ENCODE measurements at places on chromosomes 11 and 22.

GRCh38 chr11:116224154-116224888 is 548.5 kb downstream of the BUD13 start:
- DNase-seq = peak; percentile 80

- no peak for DNase-seq
These were observed 552.8 kb upstream of the CCDC179 start for GRCh38 chr11:23413057-23413456.

DNA sequence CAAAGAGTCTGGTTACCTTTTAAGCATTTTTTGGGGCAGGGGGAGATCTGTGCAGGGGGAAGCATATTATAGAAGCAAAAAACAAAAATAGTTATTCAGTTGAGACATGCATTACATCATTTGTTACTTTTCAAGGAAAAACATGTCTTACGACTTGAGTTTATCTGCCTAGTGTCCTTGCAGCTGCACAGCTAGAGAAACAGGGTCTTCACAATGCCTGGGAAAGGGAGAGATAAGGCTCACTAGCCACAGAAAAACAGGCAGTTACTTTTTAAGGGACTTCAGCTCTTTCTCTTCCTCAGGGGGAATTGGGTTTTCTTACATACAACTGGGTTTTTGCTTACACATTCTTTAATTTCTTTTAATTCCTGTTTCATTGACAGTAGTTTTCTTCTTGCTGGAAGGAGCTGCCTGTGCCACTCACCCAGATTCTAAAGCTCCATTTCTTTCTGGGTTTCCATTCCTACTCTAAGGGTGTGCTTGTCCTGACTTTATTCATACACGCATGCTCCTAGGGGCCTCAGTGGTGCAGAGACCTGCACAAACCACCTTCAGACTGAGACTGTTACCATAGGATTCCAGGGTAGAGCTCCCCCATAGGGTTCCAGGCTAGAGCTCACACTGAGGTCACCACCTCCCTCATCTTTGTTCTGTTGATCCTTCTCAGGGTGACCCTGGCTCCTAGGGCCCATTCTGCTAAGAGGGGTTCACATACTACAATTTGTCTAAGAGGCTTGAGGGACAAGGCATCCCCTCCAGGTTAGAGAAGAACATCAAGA is 14.7 kb upstream of the UBQLNL start:
- DNase-seq = no peak

DNA sequence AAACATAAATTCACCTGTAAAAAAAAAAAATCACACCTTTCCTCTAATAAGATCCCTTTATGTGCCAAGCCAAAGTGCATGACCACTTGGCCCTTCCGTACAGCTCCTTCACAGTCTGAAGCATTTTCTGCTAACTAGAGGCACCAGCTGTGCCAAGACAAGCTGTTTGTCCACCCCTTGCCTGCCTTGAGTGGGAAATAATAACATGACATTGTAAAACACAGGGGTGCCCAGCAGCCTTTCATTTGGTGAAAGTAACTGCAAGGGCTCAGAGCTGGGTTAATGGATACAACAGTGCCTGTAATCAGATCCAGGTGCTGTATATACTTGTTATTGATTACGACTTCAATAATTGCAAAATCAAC is 59.2 kb downstream of the DDIAS start:
- no peak for DNase-seq

DNA sequence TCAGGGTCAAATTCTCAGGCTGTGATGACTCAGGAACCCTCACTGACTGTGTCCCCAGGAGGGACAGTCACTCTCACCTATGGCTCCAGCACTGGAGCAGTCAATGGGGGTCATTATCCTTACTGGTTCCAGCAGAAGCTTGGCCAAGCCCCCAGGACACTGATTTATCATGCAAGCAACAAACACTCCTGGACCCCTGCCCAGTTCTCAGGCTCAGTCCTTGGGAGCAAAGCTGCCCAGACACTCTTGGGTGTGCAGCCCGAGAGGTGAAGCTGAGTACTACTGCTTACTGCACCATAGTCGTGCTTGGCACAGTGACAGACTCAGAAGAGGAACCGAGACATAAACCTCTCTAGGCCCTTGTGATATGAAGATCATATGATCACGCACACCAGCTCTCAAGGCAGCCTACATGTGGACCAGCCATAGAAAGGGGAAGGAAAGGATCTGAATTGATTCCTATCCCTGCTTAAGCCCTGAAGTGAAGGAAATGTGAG is 58.2 kb downstream of the ZNF280B start:
- DNase-seq = no peak

GRCh38 chr11:13962562-13963168 is at the start of gene SPON1:
TSS of gene SPON1 (plus strand) at chr11:13962723. CDS start at chr11:13962905, 182 bp downstream.
- peak; percentile 87 for DNase-seq

DNA sequence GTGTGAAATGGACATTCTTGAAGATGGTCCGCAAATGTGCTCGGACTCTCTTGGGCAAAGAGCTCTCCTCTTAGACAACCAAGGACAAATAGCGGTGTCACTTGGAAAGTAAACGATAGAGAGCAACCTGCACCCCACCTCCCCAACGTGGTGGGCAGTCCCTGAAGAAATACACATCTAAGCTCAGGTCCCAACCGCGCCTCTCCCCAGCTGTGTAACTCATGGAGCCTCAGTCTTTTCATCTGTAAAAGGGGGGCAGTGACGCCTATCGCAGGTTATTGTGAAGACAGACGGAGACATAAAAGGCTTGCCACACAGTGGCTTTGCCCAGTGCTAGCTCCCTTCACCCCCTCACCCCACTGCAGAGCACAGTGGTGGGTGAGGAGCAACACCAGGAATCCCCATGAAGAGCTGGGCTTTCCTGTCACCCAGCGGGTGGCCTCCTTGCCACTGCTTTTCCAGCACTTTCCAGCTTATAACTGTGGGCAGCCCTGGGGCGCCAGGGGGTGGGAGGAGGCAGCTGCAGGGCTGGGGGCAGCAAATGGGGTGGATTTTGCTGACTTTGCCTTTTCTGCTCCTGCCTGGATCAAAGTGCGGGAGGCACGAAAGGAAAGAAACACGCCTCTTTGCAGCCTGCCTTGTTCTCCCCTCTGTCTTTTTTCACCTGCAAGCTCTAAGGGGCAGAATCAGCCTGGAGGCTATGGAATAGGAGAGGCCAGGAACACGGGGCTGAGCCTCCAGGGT is 73.7 kb upstream of the TSPAN18 start:
- no peak for DNase-seq

DNA sequence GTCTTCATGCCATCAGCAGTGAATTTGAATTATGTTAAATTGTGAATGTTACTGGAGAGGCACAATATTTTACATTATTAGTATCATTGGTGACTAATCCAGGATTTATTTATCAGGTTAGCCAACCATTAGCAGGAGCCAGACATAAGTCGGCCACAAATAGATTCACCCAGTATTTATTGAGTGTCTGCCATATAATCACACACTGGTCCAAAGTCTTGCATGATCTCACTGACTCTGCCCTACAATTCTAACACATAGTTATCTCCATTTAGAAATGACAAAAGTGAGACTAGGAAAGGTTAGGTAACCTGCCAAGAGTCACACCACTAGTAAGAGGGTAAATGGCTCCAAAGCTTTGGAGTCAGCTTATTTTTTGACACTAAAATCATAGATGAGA is 179.6 kb downstream of the BLID start:
- DNase-seq = no peak

GRCh38 chr22:31923136-31923535 is 21.2 kb upstream of the YWHAH start:
- DNase-seq = no peak

GRCh38 chr11:11659567-11660362 is 38.0 kb upstream of the GALNT18 start:
- DNase-seq = peak; percentile 30

DNA sequence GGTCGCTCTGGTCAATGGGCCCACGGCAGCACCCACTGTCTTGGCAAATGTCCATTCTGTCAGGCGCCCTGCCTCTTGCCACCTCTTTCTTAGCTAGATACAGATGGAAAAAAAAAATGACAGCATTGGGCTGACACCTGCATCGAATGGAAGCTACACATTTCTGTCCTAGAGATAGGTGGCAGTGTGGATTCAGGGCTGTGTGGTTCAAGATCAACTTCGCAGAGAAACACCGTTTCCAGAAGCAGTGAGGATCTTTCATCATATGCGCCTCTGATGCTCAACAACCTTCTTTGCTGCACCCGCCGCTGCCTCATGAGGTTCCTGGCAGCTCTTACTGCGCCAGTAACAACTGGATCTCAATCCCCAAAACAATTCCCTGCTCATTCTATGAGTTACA is 236.3 kb downstream of the KIRREL3 start:
- DNase-seq = no peak

DNA sequence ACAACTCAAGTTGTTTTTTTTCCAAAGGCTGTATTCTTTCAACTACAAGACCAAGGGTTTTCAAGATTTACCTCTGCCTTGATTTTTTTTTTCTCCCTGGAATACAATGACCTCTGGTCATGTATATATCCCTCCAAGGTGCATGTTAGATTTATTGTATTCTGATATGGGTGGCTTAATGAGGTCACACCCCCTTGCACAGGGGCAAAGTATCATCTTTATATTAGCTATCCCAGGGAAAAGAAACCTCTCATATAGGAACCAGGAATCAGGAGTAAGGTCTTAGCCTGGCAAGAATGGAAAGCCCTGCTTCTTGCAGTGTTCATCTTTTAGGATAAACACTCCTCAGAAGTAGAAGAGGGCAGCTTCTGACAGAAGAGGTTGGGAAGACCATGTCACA is 516.9 kb upstream of the TENM4 start:
- DNase-seq = no peak

DNA sequence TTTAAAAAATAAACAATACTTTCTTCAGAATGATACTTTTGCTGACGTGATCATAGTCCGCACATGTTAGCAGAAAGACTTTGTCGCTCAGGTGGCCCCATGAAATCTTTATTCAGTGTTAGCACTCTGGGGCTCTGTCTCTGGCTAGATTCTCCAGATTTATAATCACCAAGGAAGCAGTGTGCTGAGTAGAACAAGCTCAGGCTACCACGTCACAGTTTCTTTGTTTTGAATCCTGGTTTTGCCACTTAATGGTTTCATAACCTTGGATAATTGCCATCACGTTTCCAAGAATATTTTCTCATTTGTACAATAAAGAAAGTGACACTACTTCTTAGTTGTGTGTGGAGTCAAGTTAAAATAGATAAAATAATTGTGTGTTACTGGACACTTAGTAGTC is 3.9 kb upstream of the MUC15 start:
- DNase-seq = no peak

- DNase-seq = peak; percentile 32
These were observed 740 bp upstream of the TRMT2A start for GRCh38 chr22:20117633-20118299.

DNA sequence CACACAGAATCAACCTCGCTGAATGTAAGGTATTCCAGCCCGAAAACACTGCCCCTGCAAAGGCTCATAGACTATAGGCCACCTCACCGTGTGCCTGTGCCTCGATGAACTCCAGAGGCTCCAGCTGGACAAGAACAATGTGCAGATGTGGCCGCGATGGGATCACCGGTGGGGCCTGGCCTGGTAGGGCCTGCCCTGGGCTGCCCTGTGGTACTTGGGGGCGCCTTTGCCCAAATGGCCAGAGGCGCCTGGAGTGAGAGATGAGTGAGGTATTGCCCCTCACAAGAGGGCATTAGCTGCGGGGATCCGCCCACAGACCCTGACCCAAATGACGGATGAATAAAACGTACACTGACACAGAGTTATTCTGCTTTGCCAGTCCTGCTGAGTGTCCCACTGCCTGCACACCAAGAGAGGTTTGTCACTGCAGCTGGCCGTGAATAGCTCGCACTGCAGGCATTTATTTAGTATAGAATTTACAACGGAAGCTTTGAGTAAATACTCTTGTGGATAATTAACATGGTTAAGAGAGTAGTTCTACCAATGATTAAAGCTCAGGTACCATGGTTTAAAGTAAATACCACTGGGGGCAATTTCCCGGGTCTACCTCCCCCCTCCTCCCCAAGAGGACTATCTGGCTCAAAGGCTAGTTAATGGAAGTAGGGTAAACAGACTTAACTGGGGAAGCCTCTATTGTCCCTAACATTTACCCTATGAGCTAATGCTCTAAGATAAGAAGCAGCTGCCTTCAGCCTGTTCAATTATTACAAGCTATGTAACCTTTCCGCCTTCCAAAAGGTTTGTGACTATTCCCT is 101.1 kb upstream of the IGLL5 start:
- no peak for DNase-seq

DNA sequence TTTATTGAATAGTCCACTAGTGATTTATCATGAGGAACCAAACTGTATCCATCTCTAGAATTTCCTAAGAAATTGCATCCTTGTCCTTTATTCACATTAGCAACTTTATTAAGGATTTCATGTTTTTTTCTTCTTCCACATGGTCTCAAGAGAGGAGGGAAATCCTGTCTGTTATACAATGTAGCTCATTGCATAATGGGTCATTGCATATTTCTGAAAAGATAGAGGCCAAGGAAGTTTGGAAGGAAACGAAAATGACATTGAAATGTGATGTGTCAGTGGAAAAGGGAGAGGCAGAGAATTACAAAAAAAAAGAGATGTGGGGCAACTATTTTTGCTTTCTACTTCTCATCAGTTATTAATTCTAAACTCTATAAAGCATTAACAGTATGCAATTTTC is 353.1 kb downstream of the METTL15 start:
- no peak for DNase-seq

DNA sequence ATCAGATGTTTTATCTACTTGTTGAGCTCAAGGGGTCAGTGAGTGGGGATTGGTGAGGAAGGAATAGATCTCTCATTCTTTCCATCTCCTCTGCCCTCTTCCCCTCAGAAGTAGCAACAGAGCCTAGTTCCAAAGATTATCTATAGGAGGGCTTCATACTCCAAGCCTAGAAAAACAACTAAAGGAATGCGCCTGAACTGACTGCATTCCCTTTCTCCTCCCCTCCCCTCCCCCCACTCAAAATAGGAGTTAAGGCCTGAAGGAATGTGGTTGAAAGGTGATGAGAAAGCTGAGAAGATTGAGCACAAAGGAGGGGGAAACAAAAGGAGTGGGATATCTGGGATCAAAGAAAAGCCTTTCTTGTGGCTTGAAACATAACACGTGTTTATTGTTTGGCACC is 10.5 kb downstream of the EMSY start:
- peak; percentile 98 for DNase-seq

DNA sequence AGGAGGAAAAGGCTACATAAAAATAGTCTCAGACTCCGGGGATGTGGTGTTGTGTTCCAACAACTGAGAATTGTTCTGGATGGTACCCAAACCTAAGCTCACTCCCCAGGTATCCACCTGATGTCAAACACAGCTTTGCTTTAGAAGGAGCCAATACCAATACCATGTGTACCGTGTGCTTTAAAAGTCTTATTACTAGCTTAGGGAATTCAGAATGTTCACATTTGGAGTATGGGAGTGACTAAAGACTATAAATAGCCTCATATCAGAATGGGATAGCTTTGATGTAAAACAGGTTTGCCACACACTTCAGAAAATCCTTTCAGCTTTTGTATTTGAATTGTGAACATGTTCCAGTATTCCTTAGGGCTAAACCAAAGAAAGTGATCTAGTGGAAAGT is 248.7 kb upstream of the ARHGAP42 start:
- DNase-seq = no peak

- no peak for DNase-seq
These were observed 54.1 kb downstream of the CHRDL2 start for GRCh38 chr11:74677131-74677530.

- DNase-seq = no peak
These were observed 43.2 kb downstream of the SHANK2 start for GRCh38 chr11:71209181-71209580.

- no peak for DNase-seq
These were observed 27.2 kb downstream of the RPS6KA4 start for GRCh38 chr11:64385945-64386704.

- DNase-seq = no peak
These were observed 71.9 kb downstream of the FBXO7 start for GRCh38 chr22:32546496-32546895.

- no peak for DNase-seq
These were observed 14.9 kb downstream of the ARAP1 start for GRCh38 chr11:72737336-72737735.
